C1 segment of cervical spinal cord (tissue), 14 donors: ENCODE measurements at places on chromosomes 11 and 22.

GRCh38 chr22:28410050-28410816, 269.4 kb downstream of the TTC28 start:
- DNase-seq: no peak

DNA sequence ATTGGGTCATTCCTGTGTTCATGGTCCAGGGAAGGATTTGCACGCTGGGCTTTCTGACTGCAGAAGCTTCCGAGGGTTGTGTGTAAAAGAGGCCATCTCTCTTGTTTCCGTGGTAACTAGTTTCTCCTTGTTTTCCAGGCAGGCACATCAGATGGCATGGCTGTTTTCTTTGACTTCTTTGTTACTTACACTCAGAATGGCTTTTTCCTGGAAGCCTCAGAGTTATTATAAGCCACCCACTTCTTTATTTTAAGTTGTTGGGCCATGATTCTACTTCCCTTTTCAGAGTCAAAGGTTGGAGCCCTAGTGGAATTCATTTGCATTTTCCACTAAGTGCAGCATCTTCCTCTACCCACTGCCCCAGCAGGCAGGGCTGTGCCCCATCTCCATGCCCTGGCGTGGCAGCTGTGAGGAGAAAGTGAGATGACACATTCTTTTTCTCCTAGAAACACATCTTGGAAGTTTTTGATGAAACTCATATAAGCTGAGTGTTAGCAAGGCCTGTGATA, 94.9 kb downstream of the PRR5L start:
- no peak for DNase-seq

GRCh38 chr11:43124272-43124935, 187.4 kb upstream of the API5 start:
- no peak for DNase-seq

GRCh38 chr11:71086687-71087258, 165.6 kb downstream of the SHANK2 start:
- DNase-seq: no peak

DNA sequence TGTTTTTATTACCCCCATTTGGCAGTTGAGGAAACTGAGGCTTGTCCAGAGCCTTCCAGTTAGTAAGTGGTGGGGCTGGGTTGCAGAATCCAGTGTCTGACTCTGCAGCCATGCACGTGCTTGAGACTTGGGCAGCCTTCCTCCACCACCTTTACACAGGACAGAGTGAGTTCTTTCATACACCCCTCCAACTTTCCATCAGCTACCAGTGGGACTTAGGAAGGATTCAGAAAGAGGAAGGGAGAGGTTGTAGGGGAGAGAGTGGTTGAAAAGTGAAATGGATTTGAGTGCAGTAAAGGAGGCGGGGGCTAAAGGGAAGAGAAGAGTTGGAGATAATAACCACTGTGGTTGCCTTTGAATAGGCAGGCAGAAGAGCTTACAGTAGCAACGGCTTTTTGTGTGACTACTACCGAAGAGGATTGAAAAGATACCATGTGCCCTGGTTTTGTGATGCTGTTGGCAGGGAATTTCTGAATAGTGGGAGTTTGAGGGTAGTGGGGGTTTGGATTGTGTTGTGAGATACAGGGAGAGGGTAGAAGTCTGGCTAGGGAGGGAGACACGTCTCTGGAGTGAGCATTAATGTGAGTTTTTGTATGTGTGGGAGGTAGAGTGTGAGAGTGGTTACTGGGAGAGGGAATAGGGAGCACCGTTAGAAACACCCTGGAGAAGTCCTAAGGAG, 1.7 kb downstream of the UVRAG start:
- no peak for DNase-seq
